SJSA1 (cell line): ENCODE measurements at places on chromosomes 6 and 20.

- no peaks in the 10 kb centered on the region for H3K4me1 ChIP-seq
- no peak overlapping the region for H3K4me3 ChIP-seq
- H3K27me3 ChIP-seq, result no peaks in the 10 kb centered on the region
- no peak overlapping the region for H3K27ac ChIP-seq
Measured at GRCh38 chr20:57678340-57678739, 31.5 kb downstream of the PMEPA1 start.

GRCh38 chr6:73801652-73802268 lies 105.8 kb downstream of the CD109 start:
- peaks cover 4% of the 10 kb centered on the region; the same call in 1 of the 2 replicates for H3K36me3 ChIP-seq
- H3K27ac ChIP-seq, result no peak overlapping the region
- no peak overlapping the region for H3K4me3 ChIP-seq
- no peaks in the 10 kb centered on the region for H3K27me3 ChIP-seq
- no peaks in the 10 kb centered on the region for H3K4me1 ChIP-seq

DNA sequence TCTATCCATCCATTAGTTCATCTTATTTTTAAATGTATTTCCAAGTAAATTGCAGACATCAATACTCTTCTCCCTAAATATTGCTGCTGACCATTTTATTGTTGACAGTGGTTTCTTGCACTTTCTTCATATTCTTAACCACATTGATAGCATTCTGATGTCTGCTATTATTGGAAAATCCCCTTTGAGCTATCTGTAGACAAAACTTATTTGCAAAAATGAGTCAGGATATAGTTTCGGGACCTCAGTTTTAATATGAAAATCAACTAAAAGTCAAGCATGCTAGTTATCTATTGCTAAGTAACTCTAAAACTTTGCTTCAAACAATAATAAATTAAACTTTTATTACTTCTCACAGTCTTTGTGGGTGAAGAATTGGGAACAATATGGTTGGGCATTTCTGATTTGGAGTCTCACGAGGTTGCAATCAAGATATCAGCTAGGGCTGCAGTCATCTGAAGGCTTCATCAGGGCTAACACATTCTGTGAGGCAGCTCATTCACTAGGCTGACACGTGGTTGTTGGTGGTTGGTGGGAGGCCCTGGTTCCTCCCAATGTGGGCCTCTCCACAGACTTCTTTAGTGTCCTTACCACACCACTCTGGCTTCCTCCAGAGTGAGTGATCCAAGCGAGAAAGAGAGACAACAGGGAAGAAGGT lies 32.7 kb downstream of the CD109 start:
- DNase-seq, result no peak
- H3K4me3 ChIP-seq, result no peak overlapping the region
- no peaks in the 10 kb centered on the region for H3K4me1 ChIP-seq
- peaks cover 23% of the 10 kb centered on the region for H3K36me3 ChIP-seq

DNA sequence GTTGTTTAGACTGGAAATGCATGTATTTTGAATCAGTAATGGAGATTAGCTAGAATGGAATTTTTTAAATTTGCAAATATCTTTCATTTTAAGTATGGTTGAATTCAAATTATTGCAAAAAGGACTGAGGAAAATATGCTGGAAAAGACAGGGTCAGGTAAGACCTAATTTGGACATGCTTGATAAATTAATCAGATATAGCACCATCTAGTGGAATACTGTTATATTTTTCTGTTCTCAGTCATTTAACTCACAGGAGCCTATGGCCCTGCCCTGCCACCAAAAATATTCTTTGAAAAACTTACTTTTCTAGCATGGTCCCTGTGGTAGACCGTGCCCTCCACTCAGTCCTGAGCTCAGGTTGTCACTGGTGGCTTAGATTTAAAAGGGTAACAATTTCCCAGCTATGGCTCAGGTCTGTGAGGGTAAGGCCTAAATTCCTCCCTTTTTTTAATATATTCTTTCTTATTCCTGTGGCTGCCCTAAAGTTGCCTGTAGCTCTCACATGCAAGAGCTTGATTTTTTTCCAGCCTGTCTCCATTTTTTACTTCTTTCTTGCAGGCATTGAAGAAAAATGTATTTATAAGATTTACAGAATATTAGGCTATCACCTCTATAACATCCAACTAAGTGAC lies 25.3 kb upstream of the KIAA1586 start:
- no peaks in the 10 kb centered on the region for H3K27me3 ChIP-seq
- no peak overlapping the region for H3K27ac ChIP-seq
- no peaks in the 10 kb centered on the region for H3K36me3 ChIP-seq
- H3K4me3 ChIP-seq, result no peak overlapping the region
- no peaks in the 10 kb centered on the region for H3K4me1 ChIP-seq
- DNase-seq, result peak; percentile 39

- no peaks in the 10 kb centered on the region for H3K4me1 ChIP-seq
- no peak overlapping the region for H3K4me3 ChIP-seq
- H3K27me3 ChIP-seq, result 0 out of 2 replicates have a peak, but pooled peaks cover 4% of the 10 kb centered on the region
- no peak for DNase-seq
- no peaks in the 10 kb centered on the region for H3K36me3 ChIP-seq
Measured at GRCh38 chr6:133291671-133292070, 50.5 kb downstream of the EYA4 start.

GRCh38 chr6:121956782-121957181 lies 442.7 kb upstream of the HSF2 start:
- peaks cover 10% of the 10 kb centered on the region for H3K4me1 ChIP-seq
- H3K27ac ChIP-seq, result no peak overlapping the region
- no peaks in the 10 kb centered on the region for H3K36me3 ChIP-seq
- no peak for DNase-seq

DNA sequence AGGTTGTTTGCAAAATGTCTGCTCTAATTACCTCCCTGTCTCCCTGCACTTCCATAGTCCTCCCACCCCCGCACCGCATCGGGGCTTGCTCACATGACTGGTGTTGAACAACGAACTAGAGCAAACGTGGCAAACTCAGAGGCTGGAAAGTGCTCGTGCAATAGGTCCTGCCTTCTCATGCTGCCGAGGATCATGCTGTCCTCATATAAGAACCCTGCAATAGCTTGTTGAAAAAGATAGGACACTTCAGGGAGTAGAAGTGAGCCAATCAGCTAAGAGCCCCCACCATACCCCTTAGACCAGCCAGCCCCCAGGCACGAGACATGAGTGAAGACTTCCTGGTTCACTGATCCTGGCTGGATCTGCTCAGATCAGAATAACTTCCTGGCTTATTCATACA lies 219.2 kb downstream of the C6orf118 start:
- peaks cover 52% of the 10 kb centered on the region for H3K4me1 ChIP-seq
- DNase-seq, result no peak
- no peaks in the 10 kb centered on the region; the same call in 1 of the 2 replicates for H3K36me3 ChIP-seq
- H3K4me3 ChIP-seq, result no peak overlapping the region
- peak overlapping the region; percentile 94 for H3K27ac ChIP-seq

- H3K27ac ChIP-seq, result no peak overlapping the region
- no peak overlapping the region for H3K4me3 ChIP-seq
- DNase-seq, result peak; percentile 38
- H3K27me3 ChIP-seq, result no peaks in the 10 kb centered on the region
- peaks cover 10% of the 10 kb centered on the region for H3K4me1 ChIP-seq
- no peaks in the 10 kb centered on the region for H3K36me3 ChIP-seq
Measured at GRCh38 chr6:14458669-14459266, 341.2 kb downstream of the CD83 start.

GRCh38 chr6:128347123-128347522 lies 173.3 kb downstream of the PTPRK start:
- H3K4me1 ChIP-seq, result peaks cover 5% of the 10 kb centered on the region; the same call in 1 of the 2 replicates
- H3K27ac ChIP-seq, result no peak overlapping the region
- DNase-seq, result no peak
- H3K4me3 ChIP-seq, result no peak overlapping the region
- no peaks in the 10 kb centered on the region for H3K27me3 ChIP-seq

DNA sequence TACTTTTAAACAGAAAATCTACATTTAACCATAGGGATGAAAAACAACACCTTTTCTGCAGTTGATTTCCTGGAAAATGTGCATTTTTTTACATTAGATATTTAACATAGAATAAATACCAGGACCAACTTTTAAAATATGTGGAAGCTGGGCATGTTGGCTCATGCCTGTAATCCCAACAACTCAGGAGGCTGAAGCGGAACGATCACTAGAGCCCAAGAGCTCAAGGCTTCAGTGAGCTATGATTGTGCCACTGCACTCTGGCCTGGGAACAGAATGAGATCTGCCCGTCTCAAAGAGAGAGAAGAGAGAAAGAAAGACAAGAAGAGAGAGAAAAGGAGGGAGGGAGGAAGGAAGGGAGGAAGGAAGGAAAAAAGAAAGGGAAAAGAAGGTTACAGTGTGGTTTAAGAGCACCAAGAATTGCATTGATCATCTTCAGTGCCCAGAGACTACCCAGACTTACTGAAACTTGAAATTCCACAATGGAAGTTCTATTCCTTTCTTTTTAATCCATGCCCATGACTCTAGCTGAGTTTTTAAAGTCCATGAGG lies 189.4 kb upstream of the ARID1B start:
- H3K27me3 ChIP-seq, result no peaks in the 10 kb centered on the region
- H3K36me3 ChIP-seq, result no peaks in the 10 kb centered on the region
- H3K4me3 ChIP-seq, result no peak overlapping the region
- no peaks in the 10 kb centered on the region for H3K4me1 ChIP-seq
- no peak for DNase-seq

DNA sequence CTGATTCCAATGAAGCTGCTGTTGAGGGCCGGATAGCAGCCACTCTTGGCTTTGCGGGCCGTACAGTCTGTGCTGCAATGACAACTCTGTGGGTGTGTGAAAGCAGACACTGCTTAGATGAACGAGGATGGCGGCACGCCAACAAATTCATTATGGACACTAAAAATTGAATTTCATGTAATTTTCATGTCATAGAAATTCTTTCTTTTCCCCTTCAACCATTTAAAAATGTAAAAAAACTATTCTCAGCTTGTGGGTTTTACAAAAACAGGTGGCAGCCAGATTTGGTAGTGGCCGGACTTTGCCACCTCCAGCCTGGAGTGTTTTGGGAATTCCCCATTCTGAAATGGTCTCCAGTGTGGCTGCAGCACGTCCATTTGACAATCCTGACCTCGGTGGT lies 26.0 kb downstream of the MAS1 start:
- no peaks in the 10 kb centered on the region for H3K4me1 ChIP-seq
- H3K27me3 ChIP-seq, result no peaks in the 10 kb centered on the region
- no peaks in the 10 kb centered on the region for H3K36me3 ChIP-seq

GRCh38 chr20:23459461-23460150 lies 6.9 kb upstream of the CST11 start:
- no peaks in the 10 kb centered on the region for H3K27me3 ChIP-seq
- no peaks in the 10 kb centered on the region for H3K36me3 ChIP-seq
- H3K4me1 ChIP-seq, result no peaks in the 10 kb centered on the region
- H3K27ac ChIP-seq, result no peak overlapping the region
- H3K4me3 ChIP-seq, result no peak overlapping the region

GRCh38 chr20:13325033-13325432 lies 104.0 kb downstream of the ISM1 start:
- H3K27ac ChIP-seq, result no peak overlapping the region
- H3K4me3 ChIP-seq, result no peak overlapping the region
- H3K27me3 ChIP-seq, result no peaks in the 10 kb centered on the region
- peaks cover 9% of the 10 kb centered on the region; the same call in 1 of the 2 replicates for H3K4me1 ChIP-seq

DNA sequence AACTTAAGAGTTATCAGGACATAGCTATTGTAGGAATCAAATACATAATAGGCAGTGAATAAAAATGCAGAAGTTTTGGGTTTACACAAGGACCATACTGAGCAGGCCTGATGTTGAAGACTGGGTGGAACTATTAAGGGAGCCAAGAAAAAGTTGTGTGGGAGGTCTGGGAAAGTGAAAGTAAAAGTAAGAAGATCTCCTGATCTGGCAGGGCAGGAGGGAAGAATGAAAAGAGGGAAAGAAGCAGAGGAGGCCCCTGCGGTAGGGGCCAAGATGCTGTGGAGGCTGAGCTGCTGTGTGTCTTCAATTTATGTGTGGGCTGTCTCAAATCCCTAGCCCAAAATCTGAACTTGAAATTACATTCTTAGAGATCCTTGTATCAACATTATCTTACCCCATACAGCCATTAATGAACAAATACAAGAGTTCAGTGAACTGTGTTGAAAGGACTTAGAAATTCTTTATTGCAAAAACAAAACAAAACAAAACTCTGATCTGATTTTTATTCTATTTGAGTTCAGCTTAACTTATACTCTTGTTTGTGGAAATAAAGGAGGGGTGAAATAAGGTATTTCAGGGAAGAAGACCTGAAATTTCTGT lies 1183.8 kb downstream of the HACE1 start:
- H3K27ac ChIP-seq, result no peak overlapping the region
- H3K4me1 ChIP-seq, result no peaks in the 10 kb centered on the region
- H3K27me3 ChIP-seq, result no peaks in the 10 kb centered on the region
- DNase-seq, result no peak

GRCh38 chr6:29602564-29603361 lies 17.8 kb downstream of the OR2H2 start:
- no peaks in the 10 kb centered on the region; the same call in 1 of the 2 replicates for H3K36me3 ChIP-seq
- H3K4me1 ChIP-seq, result no peaks in the 10 kb centered on the region
- H3K27ac ChIP-seq, result no peak overlapping the region
- no peak overlapping the region for H3K4me3 ChIP-seq
- H3K27me3 ChIP-seq, result no peaks in the 10 kb centered on the region

GRCh38 chr6:122184401-122184827 lies 215.0 kb upstream of the HSF2 start:
- no peak overlapping the region for H3K4me3 ChIP-seq
- no peaks in the 10 kb centered on the region for H3K4me1 ChIP-seq
- no peak overlapping the region for H3K27ac ChIP-seq
- no peaks in the 10 kb centered on the region for H3K27me3 ChIP-seq
- H3K36me3 ChIP-seq, result no peaks in the 10 kb centered on the region

GRCh38 chr6:5271926-5272325 lies 10.6 kb downstream of the FARS2 start:
- H3K4me3 ChIP-seq, result no peak overlapping the region
- no peaks in the 10 kb centered on the region for H3K27me3 ChIP-seq
- H3K36me3 ChIP-seq, result no peaks in the 10 kb centered on the region

GRCh38 chr6:938916-939315 lies 246.0 kb upstream of the EXOC2 start:
- no peak overlapping the region for H3K27ac ChIP-seq
- H3K4me1 ChIP-seq, result no peaks in the 10 kb centered on the region
- H3K27me3 ChIP-seq, result peaks cover 10% of the 10 kb centered on the region; the same call in 1 of the 2 replicates
- no peak overlapping the region for H3K4me3 ChIP-seq

- H3K27ac ChIP-seq, result peak overlapping the region; percentile 63
- no peaks in the 10 kb centered on the region for H3K27me3 ChIP-seq
- 0 out of 2 replicates have a peak, but pooled peaks cover 4% of the 10 kb centered on the region for H3K36me3 ChIP-seq
- peaks cover 51% of the 10 kb centered on the region for H3K4me1 ChIP-seq
- DNase-seq, result no peak
- H3K4me3 ChIP-seq, result no peak overlapping the region
Measured at GRCh38 chr6:129643968-129644367, 66.0 kb downstream of the ARHGAP18 start.

- H3K27ac ChIP-seq, result no peak overlapping the region
- DNase-seq, result no peak
- H3K27me3 ChIP-seq, result no peaks in the 10 kb centered on the region
- H3K4me3 ChIP-seq, result no peak overlapping the region
Measured at GRCh38 chr6:64815718-64816117, 891.3 kb downstream of the EYS start.

GRCh38 chr6:150680510-150680909 lies 80.8 kb downstream of the PLEKHG1 start:
- DNase-seq, result no peak
- H3K4me3 ChIP-seq, result no peak overlapping the region
- H3K4me1 ChIP-seq, result no peaks in the 10 kb centered on the region
- no peaks in the 10 kb centered on the region for H3K36me3 ChIP-seq

- no peak for DNase-seq
- no peaks in the 10 kb centered on the region for H3K27me3 ChIP-seq
- H3K36me3 ChIP-seq, result 0 out of 2 replicates have a peak, but pooled peaks cover 3% of the 10 kb centered on the region
- no peaks in the 10 kb centered on the region; the same call in 1 of the 2 replicates for H3K4me1 ChIP-seq
- H3K4me3 ChIP-seq, result no peak overlapping the region
Measured at GRCh38 chr6:63663956-63664281, 28.3 kb downstream of the PHF3 start.
